Metanephros (tissue), 2 donors: ENCODE measurements at places on chromosomes 7 and 10. TPM values are rescaled to one million over a fixed set of nuclear protein-coding genes. Genes with fewer than 3 reads are reported as not detected.

Gene OR2A1
- total RNA-seq: 0.29 TPM

Gene ECHDC3
- total RNA-seq: 30.1 TPM

Gene ZNF438
- 6.3 TPM for total RNA-seq

Gene SPDYE8
- total RNA-seq: not detected

Gene SLC29A3
- 4.6 TPM for total RNA-seq

Gene DKK1
- total RNA-seq: 9.6 TPM

Gene GATA3
- total RNA-seq: 26.7 TPM

Gene CRCP
- total RNA-seq: 28.9 TPM

Gene SEPTIN7
- total RNA-seq: 157 TPM

Gene PALD1
- total RNA-seq: 18.1 TPM

Gene RBM20
- total RNA-seq: 5.4 TPM

Gene SLC26A5
- not detected for total RNA-seq

Gene SPDYE18
- 1.6 TPM for total RNA-seq

Gene TMED4
- total RNA-seq: 146 TPM

Gene PPP1R9A
- 39.9 TPM for total RNA-seq

Gene PLEKHS1
- total RNA-seq: 0.18 TPM

Gene GRID2IP
- 1.5 TPM for total RNA-seq

Gene MARVELD1
- 22.9 TPM for total RNA-seq

Gene ZNF853
- total RNA-seq: 16.8 TPM

Gene VTI1A
- total RNA-seq: 36.8 TPM

Gene CALHM3
- total RNA-seq: not detected

Gene HTRA1
- total RNA-seq: 73.6 TPM

Gene NUDT13
- 0.70 TPM for total RNA-seq

Gene SPDYE2
- not detected for total RNA-seq

Gene SPDYE2B
- total RNA-seq: not detected

Gene KEL
- 3.2 TPM for total RNA-seq

Gene KCNMA1
- total RNA-seq: 8.3 TPM

Gene DGKI
- 4.0 TPM for total RNA-seq

Gene NME8
- 1.2 TPM for total RNA-seq

Gene ASIC3
- 0.76 TPM for total RNA-seq

Gene TBX20
- not detected for total RNA-seq

Gene COL28A1
- 4.8 TPM for total RNA-seq

Gene SORCS3
- 3.4 TPM for total RNA-seq

Gene ENTPD1
- 28.9 TPM for total RNA-seq

Gene MYL10
- total RNA-seq: 8.8 TPM

Gene WASHC2C
- 46.4 TPM for total RNA-seq

Gene TBATA
- total RNA-seq: not detected

Gene HGF
- 4.4 TPM for total RNA-seq

Gene HYAL4
- 0.18 TPM for total RNA-seq

Gene IL15RA
- 3.7 TPM for total RNA-seq

Gene RSPH10B
- total RNA-seq: 2.0 TPM

Gene NUPR2
- total RNA-seq: 3.0 TPM

Gene PLOD3
- total RNA-seq: 42.0 TPM

Gene NAT16
- not detected for total RNA-seq

Gene CDC14C
- total RNA-seq: not detected

Gene TRRAP
- total RNA-seq: 61.1 TPM

Gene NODAL
- total RNA-seq: not detected

Gene NRF1
- total RNA-seq: 25.5 TPM

Gene STOX1
- total RNA-seq: 5.4 TPM

Gene KCNK18
- total RNA-seq: not detected
